ENCODE measurements at places on chromosomes 1 and 21.
A peak's percentile ranks its signal among the peaks of the same experiment; 100 is the strongest.

DNA sequence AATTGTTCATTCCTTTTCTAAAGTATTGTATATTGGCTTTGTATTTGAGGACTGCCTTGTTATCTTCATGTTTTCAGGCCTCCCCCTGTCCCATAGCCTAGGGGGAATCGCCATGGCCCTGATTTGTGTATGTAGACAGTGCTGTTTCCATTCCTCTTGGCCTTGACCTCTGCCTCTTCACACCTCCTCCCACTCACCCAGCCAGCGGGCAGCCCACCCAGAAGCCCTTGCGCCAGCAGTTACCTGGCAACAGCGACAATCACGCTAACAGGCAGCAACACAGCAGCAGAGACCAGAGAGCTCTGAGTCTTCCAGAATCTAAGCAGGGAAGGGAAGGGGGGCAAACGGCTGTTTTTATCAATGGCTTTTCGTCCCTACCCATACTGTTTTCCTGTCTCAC lies 50.0 kb upstream of the NPL start:
- H3K36me3 ChIP-seq: no peaks in the 10 kb centered on the region
- H3K4me3 ChIP-seq: no peak overlapping the region
- H3K27ac ChIP-seq: no peak overlapping the region
- H3K27me3 ChIP-seq: no peaks in the 10 kb centered on the region

GRCh38 chr1:63073309-63074306 lies 248.8 kb upstream of the FOXD3 start:
- H3K27ac ChIP-seq: no peak overlapping the region
- H3K36me3 ChIP-seq: no peaks in the 10 kb centered on the region
- DNase-seq: no peak
- no peaks in the 10 kb centered on the region for H3K4me1 ChIP-seq
- no peak overlapping the region for H3K4me3 ChIP-seq
- no peaks in the 10 kb centered on the region for H3K27me3 ChIP-seq

GRCh38 chr1:15985611-15986297 lies 9.9 kb upstream of the ZBTB17 start:
- H3K27me3 ChIP-seq: no peaks in the 10 kb centered on the region
- H3K27ac ChIP-seq: no peak overlapping the region
- H3K4me3 ChIP-seq: no peak overlapping the region
- H3K36me3 ChIP-seq: no peaks in the 10 kb centered on the region

DNA sequence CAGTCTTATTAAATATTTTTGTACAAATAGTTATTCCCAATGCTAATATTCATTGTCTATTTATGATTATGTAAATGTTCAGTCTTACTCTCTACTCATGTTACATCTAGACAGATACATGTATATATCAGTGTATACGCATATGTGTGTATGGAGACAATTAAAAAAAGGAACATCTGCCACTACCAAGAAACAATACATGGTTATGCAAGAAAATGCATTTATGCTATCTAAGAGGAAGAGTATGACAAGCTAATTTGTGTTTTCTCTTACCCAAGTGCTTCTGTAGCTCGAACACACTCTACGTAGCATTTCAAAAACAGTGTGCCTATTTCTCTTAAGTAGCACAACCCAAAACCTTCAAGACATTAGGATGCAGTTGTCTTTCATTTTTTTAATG lies 6.1 kb upstream of the RLF start:
- H3K27ac ChIP-seq: peak overlapping the region; percentile 95
- no peak for DNase-seq
- H3K27me3 ChIP-seq: no peaks in the 10 kb centered on the region
- no peak overlapping the region for H3K4me3 ChIP-seq
- peaks cover 49% of the 10 kb centered on the region for H3K4me1 ChIP-seq

DNA sequence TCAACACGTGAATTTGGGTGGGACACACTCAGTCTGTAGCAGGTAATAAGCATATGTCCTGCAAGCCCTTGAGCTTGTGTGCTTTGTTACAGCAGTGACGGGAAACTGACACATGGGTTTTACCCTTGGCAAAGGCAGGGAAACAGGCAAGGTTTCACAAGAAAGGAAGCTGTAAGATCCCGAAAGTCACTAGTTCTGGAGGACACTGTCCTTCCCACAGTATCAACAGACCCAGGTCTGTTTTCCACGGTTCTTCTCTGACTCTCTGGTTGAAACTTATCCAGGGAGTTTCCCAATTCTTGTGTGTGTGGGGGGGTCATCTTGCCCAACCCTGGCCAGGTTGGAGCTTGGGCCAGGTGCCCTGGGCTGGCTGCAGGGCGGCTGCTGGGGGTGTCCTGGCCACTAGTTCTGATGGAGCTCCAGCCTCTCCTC lies 29.3 kb upstream of the ZBTB21 start:
- H3K36me3 ChIP-seq: no peaks in the 10 kb centered on the region
- H3K4me1 ChIP-seq: no peaks in the 10 kb centered on the region
- H3K27ac ChIP-seq: no peak overlapping the region

GRCh38 chr1:3803905-3804626 lies 7.8 kb upstream of the LRRC47 start:
- no peak for DNase-seq
- H3K36me3 ChIP-seq: no peaks in the 10 kb centered on the region
- no peak overlapping the region for H3K27ac ChIP-seq
- no peaks in the 10 kb centered on the region for H3K4me1 ChIP-seq
- H3K27me3 ChIP-seq: 0 out of 2 replicates have a peak, but pooled peaks cover 3% of the 10 kb centered on the region

GRCh38 chr1:162939035-162939434 lies 78.1 kb upstream of the CCDC190 start:
- H3K4me1 ChIP-seq: no peaks in the 10 kb centered on the region
- H3K4me3 ChIP-seq: no peak overlapping the region
- DNase-seq: no peak
- H3K36me3 ChIP-seq: no peaks in the 10 kb centered on the region
- H3K27ac ChIP-seq: no peak overlapping the region

GRCh38 chr1:159218649-159219636 lies 14.3 kb downstream of the ACKR1 start:
- H3K36me3 ChIP-seq: no peaks in the 10 kb centered on the region
- DNase-seq: no peak
- no peaks in the 10 kb centered on the region for H3K4me1 ChIP-seq
- no peaks in the 10 kb centered on the region for H3K27me3 ChIP-seq
- no peak overlapping the region for H3K27ac ChIP-seq

GRCh38 chr1:153474347-153474746 lies 13.9 kb upstream of the S100A7 start:
- no peak for DNase-seq
- H3K4me3 ChIP-seq: no peak overlapping the region
- H3K4me1 ChIP-seq: no peaks in the 10 kb centered on the region

- no peak overlapping the region for H3K4me3 ChIP-seq
- no peaks in the 10 kb centered on the region for H3K36me3 ChIP-seq
- H3K27ac ChIP-seq: no peak overlapping the region
These were observed 103.6 kb upstream of the GCLM start for GRCh38 chr1:94012708-94013366.

GRCh38 chr1:55894521-55894920 lies 679.4 kb upstream of the USP24 start:
- H3K27ac ChIP-seq: no peak overlapping the region
- no peaks in the 10 kb centered on the region for H3K4me1 ChIP-seq
- H3K36me3 ChIP-seq: no peaks in the 10 kb centered on the region
- no peak overlapping the region for H3K4me3 ChIP-seq

DNA sequence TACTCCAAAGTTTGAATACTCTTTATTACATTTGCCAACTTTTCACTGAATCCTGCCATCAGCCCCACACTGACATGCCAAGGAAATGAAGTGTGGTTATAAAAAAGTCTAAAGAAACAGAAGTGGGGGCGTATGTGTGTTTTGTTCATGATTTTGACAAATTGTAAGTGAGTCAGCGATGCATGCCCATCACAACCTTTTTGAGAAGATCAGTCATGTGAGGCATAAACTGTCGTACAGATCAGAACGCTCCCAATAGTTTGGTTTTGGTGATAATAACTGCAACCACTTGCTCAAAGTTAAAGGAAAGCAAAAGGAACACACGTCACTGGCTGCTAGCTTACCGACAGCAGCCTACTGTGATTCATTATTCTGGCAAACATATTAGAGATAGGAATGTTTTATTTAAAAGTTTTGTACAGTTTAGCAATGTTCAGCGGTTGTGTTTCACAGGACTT lies 95.6 kb downstream of the RGS2 start:
- no peak for DNase-seq
- H3K4me3 ChIP-seq: no peak overlapping the region
- H3K4me1 ChIP-seq: no peaks in the 10 kb centered on the region
- H3K36me3 ChIP-seq: no peaks in the 10 kb centered on the region
- H3K27ac ChIP-seq: no peak overlapping the region

- H3K4me3 ChIP-seq: no peak overlapping the region
- no peaks in the 10 kb centered on the region for H3K4me1 ChIP-seq
- no peak overlapping the region for H3K27ac ChIP-seq
- H3K36me3 ChIP-seq: no peaks in the 10 kb centered on the region
- H3K27me3 ChIP-seq: no peaks in the 10 kb centered on the region
These were observed 71.6 kb downstream of the DNTTIP2 start for GRCh38 chr1:93807311-93807930.

GRCh38 chr1:89047734-89048133 lies 17.3 kb downstream of the GBP1 start:
- no peak overlapping the region for H3K27ac ChIP-seq
- no peaks in the 10 kb centered on the region for H3K4me1 ChIP-seq
- no peaks in the 10 kb centered on the region for H3K27me3 ChIP-seq
- no peak for DNase-seq
- H3K4me3 ChIP-seq: no peak overlapping the region
- no peaks in the 10 kb centered on the region for H3K36me3 ChIP-seq

- H3K27me3 ChIP-seq: no peaks in the 10 kb centered on the region
- peak; percentile 64 for DNase-seq
- peaks cover 28% of the 10 kb centered on the region for H3K36me3 ChIP-seq
- H3K4me1 ChIP-seq: peaks cover 58% of the 10 kb centered on the region
- peak overlapping the region; percentile 81 for H3K27ac ChIP-seq
These were observed 994 bp downstream of the RO60 start for GRCh38 chr1:193060406-193060805.

GRCh38 chr21:32137931-32138330 lies 140.9 kb downstream of the MIS18A start:
- no peaks in the 10 kb centered on the region for H3K36me3 ChIP-seq
- no peaks in the 10 kb centered on the region for H3K27me3 ChIP-seq
- H3K4me3 ChIP-seq: no peak overlapping the region
- H3K27ac ChIP-seq: no peak overlapping the region

GRCh38 chr1:186617926-186618325 lies 62.3 kb downstream of the PTGS2 start:
- no peak overlapping the region for H3K4me3 ChIP-seq
- no peak overlapping the region for H3K27ac ChIP-seq
- H3K4me1 ChIP-seq: peaks cover 11% of the 10 kb centered on the region
- H3K27me3 ChIP-seq: no peaks in the 10 kb centered on the region

DNA sequence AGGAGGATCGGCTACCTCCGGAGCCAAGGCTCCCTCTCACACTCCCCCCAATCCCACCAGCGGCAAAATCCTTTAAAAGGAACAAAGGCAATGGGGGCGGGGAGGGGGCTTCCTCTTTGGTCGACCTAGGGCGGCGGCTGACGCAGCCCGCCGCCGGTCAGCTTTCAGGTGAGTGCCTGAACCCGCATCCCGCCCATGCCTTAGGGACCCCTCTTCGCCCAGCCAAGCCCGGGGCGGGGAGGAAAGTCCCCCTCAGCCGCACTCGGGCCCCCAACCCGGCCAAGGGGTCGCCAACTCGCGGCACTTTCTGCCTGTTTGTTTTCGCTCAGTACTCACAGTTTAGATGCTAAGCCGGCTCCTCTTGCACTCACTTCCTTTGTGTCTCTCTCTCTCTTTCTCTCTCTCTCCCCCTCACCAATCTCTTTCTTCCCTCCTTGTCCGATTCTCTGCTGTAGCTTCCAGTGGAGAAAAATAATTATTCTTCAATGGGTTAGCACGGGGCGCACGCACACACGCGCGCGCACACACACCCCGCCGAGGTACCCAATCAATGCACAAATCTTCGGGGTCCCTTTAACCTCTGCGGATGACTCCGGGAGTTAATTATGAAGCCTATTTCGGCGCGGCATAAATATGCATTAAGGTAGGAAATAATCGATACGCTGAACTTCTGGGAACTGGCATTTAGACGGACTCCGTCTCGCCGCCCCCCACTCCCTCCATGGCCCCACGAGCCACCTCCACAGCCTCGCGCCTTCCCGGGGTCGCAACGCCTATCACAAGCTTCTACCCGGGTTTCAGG lies at the start of gene BLACAT1:
TSS of gene BLACAT1 (minus strand) at position 465 of the 802 bp plus-strand sequence.
- no peaks in the 10 kb centered on the region for H3K4me1 ChIP-seq
- no peak within 1 kb of the TSS for H3K4me3 ChIP-seq
- no peaks in the 10 kb centered on the region for H3K36me3 ChIP-seq
- H3K27me3 ChIP-seq: no peaks in the 10 kb centered on the region
- H3K27ac ChIP-seq: no peak within 1 kb of the TSS
- no peak for DNase-seq

- no peaks in the 10 kb centered on the region for H3K4me1 ChIP-seq
- no peak overlapping the region for H3K27ac ChIP-seq
- peak; percentile 80 for DNase-seq
- H3K27me3 ChIP-seq: no peaks in the 10 kb centered on the region
- H3K36me3 ChIP-seq: no peaks in the 10 kb centered on the region
These were observed 24.4 kb upstream of the CLDN14 start for GRCh38 chr21:36504067-36505058.

GRCh38 chr1:30928171-30928570 lies 19.6 kb upstream of the SDC3 start:
- no peak for DNase-seq
- no peak overlapping the region for H3K4me3 ChIP-seq
- H3K27ac ChIP-seq: no peak overlapping the region
- H3K4me1 ChIP-seq: no peaks in the 10 kb centered on the region

DNA sequence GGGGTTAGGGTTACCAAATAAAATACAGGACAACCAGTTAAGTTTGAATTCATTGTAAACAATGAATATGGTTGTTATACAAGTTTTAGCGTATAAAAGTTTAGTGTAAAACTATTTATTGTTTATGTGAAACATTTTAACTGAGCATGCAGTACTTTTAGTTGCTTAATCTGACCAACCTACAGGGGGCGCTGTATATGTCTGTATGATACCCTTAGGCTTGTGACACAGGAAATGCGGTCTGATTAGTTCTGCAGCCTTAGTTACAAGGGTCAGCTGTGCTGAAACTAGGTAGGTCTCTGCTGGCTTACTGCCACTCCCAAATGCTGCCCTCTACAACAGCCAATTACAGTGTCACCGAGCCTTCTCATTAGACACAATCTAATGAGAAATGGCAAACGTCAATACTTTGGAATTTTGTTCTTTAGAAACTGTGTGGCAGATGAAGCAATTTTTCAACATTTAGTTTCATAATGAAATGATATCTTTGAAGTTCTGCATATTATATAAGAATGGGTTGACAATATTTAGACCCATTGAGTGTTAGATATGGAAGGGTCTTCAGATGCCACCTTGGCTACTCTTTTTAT lies 56.2 kb downstream of the NTNG1 start:
- no peaks in the 10 kb centered on the region for H3K27me3 ChIP-seq
- DNase-seq: peak; percentile 91
- H3K27ac ChIP-seq: no peak overlapping the region
- no peaks in the 10 kb centered on the region for H3K36me3 ChIP-seq
- H3K4me3 ChIP-seq: no peak overlapping the region

GRCh38 chr1:177257128-177257527 lies 86.4 kb downstream of the BRINP2 start:
- no peak for DNase-seq
- no peak overlapping the region for H3K27ac ChIP-seq
- H3K36me3 ChIP-seq: no peaks in the 10 kb centered on the region
- no peak overlapping the region for H3K4me3 ChIP-seq

GRCh38 chr1:155177192-155177917 lies 3.7 kb downstream of the TRIM46 start:
- no peak overlapping the region for H3K27ac ChIP-seq
- no peaks in the 10 kb centered on the region for H3K27me3 ChIP-seq
- peaks cover 37% of the 10 kb centered on the region for H3K4me1 ChIP-seq
- H3K4me3 ChIP-seq: no peak overlapping the region

- H3K4me1 ChIP-seq: 0 out of 2 replicates have a peak, but pooled peaks cover 2% of the 10 kb centered on the region
- H3K4me3 ChIP-seq: no peak overlapping the region
- no peak overlapping the region for H3K27ac ChIP-seq
These were observed 4.1 kb upstream of the ACOT11 start for GRCh38 chr1:54543729-54544496.

- H3K4me1 ChIP-seq: no peaks in the 10 kb centered on the region
- H3K36me3 ChIP-seq: no peaks in the 10 kb centered on the region
- no peak overlapping the region for H3K27ac ChIP-seq
- no peak overlapping the region for H3K4me3 ChIP-seq
These were observed 312.7 kb downstream of the PTPRU start for GRCh38 chr1:29549001-29549400.

Measured in Karpas-422 (cell line).